Astrocyte of the cerebellum (primary cell): ENCODE measurements at places on chromosomes 12 and 14.

GRCh38 chr14:83894568-83894967 lies 1635.4 kb upstream of the FLRT2 start:
- DNase-seq: no peak

DNA sequence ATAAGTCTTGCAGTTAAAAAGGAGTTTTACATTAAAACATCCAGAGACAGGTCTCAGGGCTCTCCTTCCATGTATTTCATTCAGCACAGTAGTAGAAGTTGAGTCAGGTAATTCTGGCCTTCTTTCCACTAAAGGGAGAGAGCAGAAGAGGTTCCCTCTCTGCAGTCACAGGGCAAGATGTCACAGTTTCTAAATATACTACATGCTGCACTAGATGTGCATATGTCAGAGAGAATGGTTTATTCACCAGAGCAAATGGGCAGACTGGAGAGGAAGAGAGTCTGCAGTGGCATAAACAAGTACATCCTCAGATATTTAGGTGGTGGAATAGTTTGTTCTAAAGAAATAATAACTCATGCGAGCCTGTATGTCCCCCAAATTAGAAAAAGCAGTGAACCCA lies 132.0 kb downstream of the KICS2 start:
- DNase-seq: no peak

GRCh38 chr12:127780881-127781280 lies 486.1 kb upstream of the TMEM132C start:
- no peak for DNase-seq

DNA sequence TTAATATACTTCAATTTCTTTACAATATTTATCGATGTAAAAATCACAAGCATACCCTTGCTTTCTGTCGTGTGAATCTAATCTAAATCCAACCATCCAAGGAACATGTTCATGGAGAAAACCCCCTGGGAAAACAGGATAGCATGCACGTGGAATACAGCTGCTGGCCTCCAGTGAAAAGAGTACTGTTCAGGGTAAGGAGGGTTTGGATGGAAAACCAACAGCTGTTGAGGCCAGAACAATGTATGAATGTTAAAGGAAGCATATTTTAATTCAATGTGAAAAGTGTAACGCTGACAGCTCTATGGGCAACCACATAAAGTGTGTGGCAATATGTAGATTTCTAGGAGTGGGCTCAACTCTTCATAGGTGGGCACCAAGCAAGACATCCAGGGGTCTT lies 344.0 kb downstream of the TMEM132D start:
- DNase-seq: no peak

DNA sequence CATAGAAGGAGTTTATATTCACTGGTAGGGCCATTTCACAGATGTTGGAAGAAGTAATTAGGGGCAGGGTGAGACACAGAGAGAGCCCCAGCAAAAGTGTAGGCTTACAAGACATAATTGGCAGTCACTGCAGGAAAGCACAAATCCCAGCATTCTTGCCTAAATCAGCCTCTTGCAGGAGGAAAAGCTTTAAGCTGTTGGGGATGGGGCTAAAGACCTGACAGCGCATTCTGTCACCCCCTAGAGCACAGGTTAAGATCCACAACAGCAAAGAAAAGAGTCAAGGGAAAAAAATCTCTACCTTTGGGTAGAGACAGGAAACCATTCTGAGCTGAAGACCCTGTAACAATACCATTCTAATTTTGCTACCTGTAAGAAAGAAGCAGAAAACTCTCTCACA lies 409.0 kb downstream of the DAD1 start:
- no peak for DNase-seq

DNA sequence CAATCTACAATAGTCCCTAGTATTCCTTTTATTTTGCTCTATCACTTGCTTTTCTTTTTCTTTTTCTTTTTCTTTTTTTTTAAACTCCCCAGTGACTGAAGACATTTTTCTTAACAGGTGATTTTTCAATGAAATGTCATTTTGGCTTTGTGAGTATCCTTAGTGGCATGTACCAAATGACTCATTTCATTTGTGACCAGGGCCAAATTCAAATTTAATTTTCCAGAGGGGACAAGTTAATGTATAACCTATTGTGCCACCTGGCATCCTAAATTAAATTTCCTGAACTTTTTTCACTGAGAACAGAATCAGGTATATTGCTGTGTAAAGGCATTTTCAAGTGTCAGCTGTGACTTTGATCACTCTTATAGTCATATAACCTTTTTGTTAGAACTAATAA lies 39.7 kb upstream of the SYT1 start:
- no peak for DNase-seq

DNA sequence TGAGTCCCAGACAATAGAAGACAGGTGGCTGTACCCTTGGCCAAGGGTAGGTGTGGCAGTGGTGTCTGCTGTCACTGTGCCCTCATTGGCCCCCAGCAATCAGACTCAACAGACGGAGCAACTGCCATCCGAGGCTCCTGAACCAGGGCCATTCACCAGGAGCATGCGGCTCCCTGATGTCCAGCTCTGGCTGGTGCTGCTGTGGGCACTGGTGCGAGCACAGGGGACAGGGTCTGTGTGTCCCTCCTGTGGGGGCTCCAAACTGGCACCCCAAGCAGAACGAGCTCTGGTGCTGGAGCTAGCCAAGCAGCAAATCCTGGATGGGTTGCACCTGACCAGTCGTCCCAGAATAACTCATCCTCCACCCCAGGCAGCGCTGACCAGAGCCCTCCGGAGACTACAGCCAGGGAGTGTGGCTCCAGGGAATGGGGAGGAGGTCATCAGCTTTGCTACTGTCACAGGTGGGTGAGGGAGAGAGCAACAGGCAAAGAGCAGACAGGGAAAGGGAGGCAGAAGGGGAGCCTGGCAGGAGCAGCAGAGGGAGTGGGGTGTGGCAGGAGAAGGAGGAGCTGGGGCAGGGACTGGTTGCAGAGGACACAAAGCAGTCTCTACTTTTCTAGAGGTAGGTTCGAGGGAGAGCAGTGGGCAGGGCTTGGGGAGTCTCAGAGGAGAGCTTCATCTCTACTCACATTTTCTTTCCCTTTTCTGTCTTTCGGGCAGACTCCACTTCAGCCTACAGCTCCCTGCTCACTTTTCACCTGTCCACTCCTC lies 452 bp downstream of the INHBE start:
- DNase-seq: no peak

DNA sequence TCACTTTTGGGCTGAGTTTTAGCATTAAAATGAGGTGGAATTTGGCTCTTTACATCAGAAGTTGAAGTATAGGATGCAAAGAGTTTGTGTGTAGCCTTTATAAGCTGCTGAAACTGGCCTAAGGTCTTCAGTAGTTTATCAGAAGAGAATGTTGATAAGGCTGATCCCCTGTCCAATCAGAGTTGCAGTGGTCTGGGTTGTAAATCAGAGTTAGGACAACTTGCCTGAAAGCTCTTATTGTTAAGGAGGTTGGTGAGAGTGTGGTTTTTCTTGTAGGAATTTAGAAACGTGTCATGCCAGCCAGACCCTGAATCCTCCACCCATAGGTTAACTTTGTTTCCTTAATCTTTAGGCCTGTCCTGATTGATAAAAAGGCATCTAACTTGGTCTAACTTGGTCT lies 143.5 kb downstream of the ST8SIA1 start:
- no peak for DNase-seq

- DNase-seq: no peak
Measured at GRCh38 chr12:131122631-131123030, 168.9 kb downstream of the ADGRD1 start.

DNA sequence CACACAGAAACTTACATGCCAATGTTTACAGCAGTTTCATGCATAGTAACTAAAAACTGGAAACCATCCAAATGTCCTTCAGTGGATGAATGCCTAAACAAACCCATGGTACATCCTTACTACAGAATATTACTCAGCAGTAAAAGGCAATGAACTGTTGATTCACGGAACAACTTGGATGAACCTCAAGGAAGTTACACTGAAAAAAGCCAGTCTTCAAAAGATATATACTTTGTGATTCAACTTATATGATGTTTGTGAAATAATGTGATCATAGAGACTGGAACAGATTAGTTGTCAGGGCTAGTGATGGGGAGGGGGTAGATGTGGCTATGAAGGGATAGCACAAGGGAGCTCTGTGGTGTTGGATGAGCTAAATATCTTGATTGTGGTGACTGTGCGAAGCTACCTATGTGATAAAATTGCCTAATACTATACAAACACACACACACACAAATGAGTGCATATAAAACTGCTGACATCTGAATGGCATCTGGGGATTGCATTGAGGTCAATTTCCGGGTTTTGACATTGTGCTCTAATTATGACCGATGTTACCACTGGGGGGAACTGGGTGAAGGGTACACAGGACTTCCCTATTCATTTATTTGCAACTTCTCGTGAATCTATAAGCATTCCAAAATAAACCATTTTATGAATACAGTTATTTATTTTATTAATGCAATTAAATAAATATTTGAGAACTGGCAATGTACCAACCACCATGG lies 94.3 kb downstream of the RIN3 start:
- peak; percentile 55 for DNase-seq

DNA sequence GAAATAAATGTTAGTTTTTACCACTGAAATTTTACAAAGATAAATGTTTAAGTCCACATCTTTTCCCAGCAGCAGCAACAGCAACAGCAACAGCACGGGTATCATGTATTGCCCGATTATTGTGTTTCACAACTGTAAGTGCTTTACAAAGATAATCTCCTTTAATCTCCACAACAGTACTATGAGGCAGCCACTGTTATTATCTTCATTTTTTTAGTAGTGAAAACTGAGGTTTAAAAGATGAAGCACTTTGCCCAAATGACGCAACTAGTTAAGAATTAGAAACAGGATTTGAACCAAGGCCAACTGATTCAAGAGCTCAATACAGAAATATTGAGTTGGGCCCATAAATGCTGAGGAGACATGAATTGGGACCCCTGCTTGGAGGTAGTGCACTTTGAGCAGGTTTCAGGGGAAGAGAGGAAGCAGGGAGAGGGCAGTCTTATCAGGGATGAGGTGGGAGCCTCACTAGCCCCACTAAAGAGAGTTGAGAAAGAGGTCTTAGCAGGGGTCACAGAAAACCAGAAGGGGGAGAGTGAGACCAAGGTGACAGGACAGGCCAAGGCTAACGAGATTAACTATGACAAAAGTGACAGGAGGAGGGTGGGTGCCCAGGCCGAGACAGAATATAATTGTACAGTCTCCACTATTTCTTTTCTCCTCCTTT lies 15.3 kb downstream of the KRT2 start:
- no peak for DNase-seq

DNA sequence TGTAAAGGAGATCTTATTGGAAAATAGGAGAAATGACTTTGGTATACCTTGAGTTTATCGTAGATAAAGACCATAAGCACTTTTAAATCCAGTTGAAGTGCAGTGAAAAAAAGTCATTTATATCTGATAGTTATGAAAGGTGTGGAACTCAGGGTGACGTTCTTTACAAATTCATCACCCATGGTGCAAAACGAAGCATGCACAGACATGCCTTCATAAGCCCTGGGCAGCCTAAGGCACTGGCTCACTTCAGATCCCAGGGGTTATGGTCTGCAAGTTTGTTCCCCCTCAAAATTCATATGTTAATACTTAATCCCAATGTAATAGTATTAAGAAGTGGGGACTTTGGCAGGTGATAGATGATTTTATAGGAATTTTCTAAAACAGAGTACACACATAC lies 1216.4 kb upstream of the USP15 start:
- no peak for DNase-seq

DNA sequence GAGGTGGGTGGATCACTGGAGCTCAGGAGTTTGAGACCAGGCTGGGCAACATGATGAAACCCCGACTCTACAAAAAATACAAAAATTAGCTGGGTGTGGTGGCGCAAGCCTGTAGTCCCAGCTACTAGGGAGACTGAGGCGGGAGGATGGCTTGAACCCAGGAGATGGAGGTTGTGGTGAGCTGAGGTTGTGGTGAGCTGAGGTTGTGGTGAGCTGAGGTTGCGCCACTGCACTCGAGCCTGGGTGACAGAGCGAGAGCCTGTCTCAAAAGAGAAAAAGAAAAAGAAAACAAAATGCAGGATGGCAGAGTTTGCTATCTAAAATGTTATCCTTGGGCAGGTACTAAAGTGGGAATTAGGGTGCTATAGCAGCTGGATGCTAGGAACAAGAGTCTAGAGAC lies 10.8 kb upstream of the GPRC5A start:
- no peak for DNase-seq

DNA sequence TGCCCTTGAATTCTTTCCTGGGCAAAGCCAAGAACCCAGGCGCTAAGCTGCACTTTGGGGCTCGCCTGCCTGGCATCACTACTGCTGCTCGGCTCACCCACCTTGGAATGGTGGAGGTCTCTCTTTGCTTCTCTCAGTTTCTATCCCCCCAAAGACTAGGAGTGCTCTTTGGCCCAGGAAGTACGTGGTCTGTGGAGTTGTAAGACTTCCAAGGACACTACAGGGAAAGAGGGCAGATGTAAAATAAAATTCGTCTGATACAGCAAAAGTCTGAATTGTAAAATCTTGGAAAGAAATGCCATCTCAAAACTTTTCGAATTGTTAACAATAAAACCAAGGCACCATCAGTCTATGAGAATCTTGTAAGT lies 52.5 kb upstream of the MAP1LC3B2 start:
- DNase-seq: no peak

- DNase-seq: no peak
Measured at GRCh38 chr12:991350-992333, 619 bp downstream of the ERC1 start.

GRCh38 chr12:83826112-83826511 lies 1086.5 kb downstream of the SLC6A15 start:
- no peak for DNase-seq

DNA sequence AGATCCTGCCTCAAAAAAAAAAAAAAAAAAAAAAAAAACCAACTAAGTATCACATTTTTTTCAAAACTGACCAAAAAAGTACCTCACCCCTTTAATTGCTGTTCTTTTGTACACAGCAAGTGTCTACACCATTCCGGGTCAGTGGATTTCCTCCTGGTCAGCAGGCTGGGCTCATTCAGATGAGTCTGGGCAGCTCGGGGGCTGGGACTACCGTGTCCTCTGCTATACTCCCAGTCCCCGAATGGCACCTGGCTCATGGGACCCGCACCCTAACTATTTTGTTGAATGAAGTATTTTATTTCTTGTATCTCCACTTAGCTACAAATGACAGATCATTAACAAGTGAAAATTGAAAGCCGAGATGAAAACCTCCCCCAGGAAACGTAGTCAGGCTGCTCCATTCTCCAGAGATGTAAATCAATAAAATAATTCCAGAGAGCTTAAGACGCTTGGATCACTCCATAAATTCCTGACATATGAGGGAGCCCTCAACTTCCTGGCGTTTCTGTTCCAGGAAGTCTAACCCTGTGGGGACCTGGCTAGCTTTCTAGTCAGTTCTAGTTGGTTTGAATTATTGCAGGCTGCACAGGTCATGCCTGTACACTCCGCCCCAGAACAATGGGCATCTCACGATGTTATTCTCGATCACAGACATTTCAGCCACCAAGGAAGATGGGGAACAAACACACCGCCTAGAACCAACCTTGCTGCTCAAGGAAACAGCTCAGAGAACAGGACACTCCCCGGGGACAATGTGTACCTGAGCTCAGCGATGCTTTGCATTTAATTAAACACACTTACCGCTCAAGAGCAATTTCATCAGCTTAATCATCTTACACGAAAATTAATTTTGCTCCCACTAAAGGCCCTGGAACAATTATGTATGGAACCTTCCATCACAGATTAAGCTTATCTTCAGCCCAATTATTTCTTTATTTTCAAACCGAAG lies 76.3 kb downstream of the RIMBP2 start:
- no peak for DNase-seq

- DNase-seq: no peak
Measured at GRCh38 chr12:48030173-48030650, 25.9 kb upstream of the COL2A1 start.

- no peak for DNase-seq
Measured at GRCh38 chr12:47785036-47785886, 12.2 kb downstream of the SLC48A1 start.
